ENCODE measurements at places on chromosomes 4 and X.

DNA sequence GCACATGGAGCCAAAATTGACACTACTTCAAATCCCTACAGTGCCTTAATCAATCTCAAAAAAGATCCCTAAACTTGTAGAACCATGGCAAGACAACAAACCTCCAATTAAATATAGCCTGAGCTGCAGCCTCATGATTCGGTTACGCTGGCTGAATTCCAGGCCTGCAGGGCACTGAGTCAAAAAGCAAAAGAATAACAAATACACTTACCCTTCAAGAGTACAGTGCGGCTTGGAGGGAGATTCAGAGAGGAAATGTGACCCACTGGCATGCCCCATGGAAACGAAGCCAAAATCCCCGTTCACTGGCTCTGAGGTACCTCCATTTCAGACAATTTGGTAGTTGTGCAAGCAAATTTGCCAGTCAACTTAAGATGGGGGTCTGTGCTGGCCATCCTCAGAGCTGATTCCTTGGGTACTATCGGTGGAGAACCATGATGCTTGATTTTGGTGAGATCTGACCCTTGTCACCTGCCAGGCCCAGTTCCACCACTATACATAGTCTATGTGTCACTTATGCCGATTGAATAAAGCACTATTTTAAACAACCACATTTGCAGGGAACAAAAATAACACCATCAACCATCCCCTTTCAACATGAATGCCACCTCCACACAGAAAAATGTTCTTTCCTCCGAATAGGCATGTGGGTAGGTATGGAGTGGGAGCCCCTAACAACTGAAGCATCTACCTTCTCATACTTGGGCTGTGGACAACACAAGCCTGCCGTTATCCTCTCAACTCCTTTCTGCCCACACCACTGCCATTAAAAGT is 2.1 kb downstream of the C4orf54 start:
- no peak for DNase-seq

DNA sequence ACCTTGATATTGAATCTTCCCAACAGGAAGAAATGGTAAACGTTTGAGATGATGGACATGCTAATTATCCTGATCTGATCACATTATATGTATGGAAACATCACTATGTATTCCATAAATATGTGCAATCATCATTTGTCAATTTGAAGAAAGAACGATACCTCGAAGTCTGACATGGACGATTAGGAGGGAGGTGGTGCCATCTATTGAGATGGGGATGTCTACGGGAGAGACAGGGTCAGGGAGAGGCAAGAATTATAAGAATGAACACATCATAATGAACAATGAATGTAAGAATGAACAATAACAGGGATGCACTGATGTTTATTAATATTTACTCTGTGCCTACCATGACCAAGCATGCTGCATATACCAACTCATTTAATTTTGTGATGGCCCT is 93.7 kb upstream of the SOD3 start:
- no peak for DNase-seq

DNA sequence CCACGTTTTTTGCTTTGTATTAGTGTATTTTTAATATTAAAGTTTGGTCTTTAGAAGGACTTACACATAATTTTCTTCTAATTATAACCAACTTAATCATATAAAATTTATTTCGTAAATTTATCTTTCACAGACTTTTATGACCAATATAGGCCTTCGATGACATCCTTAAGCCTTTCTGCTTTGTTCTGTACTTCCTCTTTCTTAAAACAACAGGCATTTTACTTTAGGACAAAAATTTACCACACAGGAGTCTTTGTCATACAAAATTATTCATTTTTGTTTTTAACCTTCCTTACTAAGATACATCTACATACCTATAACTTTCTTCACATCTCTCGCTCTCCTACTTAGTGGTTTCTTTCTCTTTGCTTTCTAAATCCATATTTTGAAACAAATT is 56.3 kb downstream of the RGS12 start:
- no peak for DNase-seq

DNA sequence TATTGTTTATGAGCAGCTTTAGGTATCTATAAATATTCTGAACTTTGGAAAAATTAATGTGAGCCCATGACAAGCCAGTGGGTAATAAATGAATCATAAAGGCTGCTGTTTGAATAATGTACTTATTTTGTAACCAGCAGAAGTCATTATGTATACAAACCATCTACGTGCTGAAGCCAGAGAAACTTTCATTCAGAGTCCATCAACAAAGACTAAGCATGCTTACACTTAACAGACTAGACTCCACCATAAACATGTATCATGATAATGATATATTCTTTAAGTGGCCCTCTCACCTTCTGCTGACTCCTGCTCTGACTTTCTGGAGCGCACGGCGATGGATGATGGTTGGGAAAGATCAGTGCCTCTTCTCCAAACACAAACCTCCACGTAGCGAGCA is 72.0 kb downstream of the SMARCA5 start:
- no peak for DNase-seq

- no peak for DNase-seq
Measured at GRCh38 chr4:31955346-31955745, 1235.2 kb downstream of the PCDH7 start.

DNA sequence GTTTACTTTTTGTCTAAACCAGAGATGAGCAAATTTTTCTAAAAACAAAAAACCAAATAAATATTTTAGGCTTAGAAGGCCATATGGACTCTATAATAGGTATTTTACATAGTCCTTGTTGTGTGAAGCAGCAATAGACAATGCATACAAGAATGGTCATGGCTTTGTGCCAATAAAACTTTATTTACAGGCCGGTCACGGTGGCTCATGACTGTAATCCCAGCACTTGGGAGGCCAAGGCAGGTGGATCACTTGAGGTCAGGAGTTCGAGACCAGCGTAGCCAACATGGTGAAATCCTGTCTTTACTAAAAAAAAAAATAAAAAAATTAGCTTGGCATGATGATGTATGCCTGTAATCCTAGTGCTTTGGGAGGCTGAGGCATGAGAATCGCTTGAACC is 227.6 kb downstream of the CBR4 start:
- no peak for DNase-seq
